HL-60 (cell line): ENCODE measurements at places on chromosomes 4 and X.

DNA sequence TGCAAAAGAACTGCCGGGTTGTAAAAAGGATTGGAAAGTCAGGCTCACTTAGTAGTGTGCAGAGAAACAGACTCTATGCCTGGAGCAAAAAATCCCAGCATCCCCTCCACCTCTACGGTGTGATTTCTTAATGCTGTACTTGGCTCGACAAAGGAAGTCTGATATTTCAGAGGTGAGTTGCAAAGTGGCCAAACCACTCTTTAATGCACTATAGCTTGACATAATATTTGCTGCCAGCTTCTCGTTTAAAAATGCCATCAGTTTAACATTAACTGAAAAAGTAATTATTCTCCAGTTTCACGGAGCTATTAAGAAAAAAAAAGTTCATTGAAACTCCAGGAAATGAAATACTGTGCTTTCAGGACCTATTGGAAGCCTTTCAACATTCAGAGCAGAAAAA, 448.3 kb upstream of the ZFP42 start:
- DNase-seq = no peak

DNA sequence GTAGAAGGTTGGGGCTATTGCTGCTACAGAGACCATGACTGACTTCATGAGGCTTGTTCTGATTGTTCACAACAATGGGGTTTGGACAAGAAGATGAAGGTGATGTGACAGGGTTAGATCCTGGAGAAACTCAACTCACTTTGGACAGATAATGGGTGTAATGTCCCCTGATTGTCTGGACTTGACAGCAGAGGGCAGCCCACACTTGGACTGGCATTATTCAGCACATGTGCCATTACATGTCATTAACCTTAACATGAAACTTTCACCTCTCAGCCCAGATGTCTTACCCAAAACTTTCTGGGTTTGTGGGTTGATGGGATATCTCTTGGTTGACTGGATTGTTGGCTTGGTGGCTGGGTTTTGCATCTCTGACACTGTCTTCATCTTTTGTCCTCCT, 101.5 kb downstream of the MXRA5 start:
- DNase-seq = no peak

- DNase-seq = no peak
Observed at GRCh38 chr4:95465010-95465409, 83.8 kb downstream of the UNC5C start.

DNA sequence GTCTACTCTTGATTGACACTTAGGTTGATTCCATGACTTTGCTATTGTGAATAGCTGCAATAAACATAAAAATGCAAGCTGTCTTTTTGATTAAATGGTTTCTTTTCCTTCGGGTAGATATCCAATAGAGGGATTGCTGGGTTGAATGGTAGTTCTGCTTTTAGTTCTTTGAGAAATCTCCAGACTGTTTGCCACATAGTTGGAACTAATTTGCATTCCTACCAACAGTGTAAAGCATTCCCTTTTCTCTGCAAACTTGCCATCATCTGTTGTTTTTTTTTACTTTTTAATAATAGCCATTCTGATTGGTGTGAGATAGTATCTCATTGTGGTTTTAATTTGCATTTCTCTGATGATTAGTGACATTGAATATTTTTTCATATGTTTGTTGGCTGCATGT, 122.2 kb upstream of the PRKG2 start:
- DNase-seq = no peak

DNA sequence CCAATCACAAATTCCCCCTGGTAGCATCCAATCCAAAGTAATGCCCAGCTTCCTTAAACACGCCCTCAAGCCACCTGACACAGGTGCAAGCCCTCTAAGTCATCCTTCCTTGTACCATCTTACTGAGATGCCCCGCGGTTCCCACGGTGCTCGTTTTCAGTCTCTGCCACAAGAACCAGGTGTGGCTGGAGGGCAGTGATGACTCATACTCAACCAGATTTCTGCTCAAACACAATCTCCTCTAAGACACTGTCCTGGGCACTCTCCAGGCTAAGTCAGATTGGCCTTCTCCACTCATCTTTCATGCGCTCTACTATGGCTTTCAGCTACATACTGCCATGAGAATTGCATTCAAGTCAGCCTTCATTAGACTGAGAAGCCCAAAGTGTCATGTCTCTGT, 3.5 kb downstream of the SH3KBP1 start:
- DNase-seq = no peak

GRCh38 chr4:8163436-8164193, 5.0 kb upstream of the ABLIM2 start:
- no peak for DNase-seq

DNA sequence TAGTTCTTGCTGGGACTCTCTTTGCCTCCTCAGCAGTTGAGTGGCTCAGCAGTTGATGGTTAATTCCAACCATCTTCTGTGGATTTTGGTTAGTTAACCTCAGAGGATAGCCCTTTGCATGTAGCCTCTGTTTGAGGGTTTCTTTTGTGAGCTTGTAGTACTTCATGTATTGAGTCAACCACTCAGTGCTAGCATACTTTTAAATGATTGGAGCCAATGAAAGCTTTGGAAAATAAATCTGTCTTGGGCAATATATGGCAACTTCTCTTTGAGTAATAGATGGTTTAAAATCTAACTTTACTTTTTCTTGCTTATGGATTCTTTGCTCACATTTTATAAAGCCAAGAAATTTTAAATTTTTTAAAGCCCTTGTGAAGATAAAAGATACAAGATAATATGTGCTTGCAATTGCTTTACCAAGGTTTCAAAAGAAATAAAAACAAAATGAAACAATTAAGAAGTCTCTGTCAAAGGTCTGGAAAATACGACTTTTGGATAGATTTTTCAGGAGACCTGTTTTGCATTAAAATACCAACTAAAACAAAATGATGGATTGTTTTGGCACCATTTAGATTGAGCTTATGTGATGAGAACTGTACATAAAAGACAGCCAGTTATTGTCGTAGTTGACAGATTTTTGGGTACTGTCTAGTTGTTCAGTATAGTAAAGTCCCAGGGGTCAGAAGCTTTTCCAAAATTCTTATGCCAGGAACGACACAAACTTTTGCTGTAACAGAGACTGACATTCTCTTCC, 181.9 kb downstream of the SPRY1 start:
- no peak for DNase-seq

DNA sequence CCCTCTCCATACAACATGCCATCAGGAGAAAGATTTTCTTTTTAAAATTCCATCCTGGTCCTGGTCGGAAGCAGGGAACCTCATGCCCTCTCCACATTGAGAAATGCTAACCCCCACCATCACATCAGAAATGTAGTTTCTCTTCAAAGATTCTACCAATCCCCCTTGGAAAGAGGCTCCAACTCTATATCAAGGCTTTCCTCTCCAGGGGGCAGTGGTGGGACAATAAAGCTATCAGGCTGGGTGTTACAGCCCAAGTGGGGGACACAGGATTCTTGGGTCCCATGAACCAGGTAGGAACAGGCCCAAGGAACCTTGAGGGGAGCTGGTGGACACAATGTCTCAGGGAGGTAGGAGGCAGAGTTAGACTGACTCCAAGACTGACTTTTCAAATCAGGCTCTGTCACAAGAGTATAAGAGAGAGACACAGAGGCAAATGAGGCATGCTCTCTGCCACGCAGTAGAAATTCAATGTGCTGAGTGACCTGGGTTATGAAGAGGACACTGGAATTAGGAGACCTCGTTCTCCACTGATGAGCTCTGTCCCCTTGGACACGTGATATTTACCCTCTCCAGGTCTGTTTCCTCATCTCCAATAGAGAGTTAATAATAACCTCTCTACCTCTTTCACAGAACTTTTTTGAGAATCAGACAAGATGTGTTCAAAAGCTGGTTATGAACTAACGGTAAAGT, 4.5 kb downstream of the GJB1 start:
- DNase-seq = no peak

- DNase-seq = no peak
Observed at GRCh38 chr4:107896646-107897045, 34.7 kb upstream of the CYP2U1 start.

GRCh38 chrX:31209005-31209628, 137.3 kb upstream of the FTHL17 start:
- no peak for DNase-seq

DNA sequence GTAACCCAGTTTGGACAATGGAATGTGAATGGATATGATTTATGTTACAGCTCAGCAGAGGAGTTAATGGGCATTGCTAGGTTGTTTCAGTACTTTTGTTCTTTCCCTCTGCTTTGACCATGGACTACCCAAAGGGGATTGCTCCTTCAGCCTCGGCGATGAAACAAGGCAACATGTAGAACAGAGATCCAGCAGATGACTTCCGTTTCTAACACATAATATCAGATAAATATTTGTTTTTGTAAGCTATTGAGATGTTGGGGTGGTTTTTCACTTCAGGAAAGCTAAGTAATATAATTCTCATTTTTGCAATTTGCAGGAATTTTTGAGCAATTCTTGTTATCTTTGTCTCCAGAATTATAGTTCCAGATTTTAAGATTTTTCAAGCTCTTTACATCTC, 934.6 kb upstream of the GRID2 start:
- DNase-seq = no peak

- DNase-seq = no peak
Observed at GRCh38 chr4:7111441-7111840, 43.6 kb upstream of the GRPEL1 start.

DNA sequence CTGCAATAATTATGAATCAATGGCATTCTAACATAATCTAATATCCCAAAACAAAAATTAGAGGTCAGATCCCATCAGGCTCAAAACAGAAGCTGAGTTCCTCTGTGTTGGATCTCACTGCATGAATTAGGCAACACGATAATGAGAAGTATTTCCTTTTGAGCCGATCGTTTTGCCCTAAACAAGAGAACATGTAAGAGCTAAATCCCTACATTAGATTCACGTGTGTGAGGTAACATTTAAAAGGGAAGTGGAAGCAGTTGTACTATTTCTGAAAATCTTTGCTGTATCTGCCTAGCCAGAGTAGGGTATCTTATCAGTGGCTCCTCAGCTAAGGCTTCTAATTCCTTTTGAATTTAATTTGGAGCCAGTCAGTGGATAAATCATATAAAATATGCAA, 115.6 kb downstream of the C4orf51 start:
- DNase-seq = no peak

DNA sequence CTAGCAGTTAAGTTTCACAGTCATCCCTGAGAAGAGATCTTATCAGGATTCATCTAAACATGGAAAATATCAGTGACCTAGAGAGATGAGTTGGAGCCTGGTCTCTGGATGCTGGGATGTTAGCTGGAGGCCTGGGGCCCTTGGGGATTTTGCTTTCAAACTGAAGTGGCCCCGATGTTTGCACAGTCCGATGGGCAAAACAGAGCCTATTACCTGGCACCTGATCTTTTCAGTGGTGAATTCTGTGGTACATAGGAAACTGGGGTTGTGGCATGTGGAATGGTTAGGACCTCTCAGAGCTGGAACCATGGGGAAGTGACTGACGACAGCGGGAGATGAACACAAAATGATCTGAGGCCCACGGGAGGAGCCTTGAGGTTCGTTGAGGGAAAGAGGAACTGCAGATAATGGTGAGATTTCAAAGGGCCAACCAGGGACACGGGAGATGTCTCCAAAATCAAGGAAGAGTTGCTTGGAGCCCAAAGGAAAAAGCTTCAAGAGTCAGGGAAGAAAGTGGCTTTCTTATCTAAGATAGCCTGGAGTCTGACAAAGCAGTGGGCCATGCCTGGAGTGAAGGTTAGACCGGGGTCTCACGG, 17.8 kb upstream of the TENM3 start:
- DNase-seq = no peak

DNA sequence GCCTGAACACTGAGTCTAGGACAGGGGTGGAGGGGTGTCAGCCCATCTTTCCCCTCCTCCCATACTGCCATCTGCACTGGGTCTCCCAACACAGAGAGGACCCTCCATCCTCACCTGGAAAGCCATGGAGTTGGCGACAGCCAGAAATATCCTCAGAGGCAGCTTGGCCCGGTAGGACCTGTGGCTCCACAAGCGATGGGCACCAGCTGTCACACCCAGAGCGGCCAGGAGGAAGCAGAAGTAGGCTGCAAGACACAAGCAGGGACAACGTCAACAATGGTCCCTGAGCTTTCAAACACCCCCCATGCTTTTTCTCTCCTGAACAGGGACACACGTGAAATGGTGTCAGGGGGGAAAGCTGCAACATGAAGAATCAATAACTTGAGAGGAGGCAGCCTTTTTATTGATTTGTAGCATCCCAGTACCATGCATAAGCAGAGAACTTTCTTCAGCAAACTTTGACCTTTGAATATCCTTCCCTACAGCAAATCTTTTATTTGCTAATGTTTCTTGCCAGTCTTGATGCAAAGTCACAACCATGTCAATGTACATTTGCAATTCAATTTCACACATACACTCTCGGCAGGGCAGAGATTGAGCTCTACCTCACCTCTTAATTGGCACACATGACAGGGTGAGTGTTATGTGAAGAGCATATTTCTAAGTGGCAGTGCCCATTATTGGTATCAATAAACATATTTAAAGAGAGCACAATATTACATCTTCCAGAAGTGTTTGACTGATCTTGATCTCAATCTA, 93.2 kb downstream of the SCD5 start:
- no peak for DNase-seq

- DNase-seq = no peak
Observed at GRCh38 chrX:10512258-10512657, 108.1 kb downstream of the MID1 start.

- DNase-seq = no peak
Observed at GRCh38 chrX:121160987-121161386, 113.6 kb downstream of the GLUD2 start.

- DNase-seq = no peak
Observed at GRCh38 chr4:147814376-147814775, 82.5 kb downstream of the ARHGAP10 start.

- no peak for DNase-seq
Observed at GRCh38 chr4:169238445-169238844, 32.3 kb downstream of the SH3RF1 start.

DNA sequence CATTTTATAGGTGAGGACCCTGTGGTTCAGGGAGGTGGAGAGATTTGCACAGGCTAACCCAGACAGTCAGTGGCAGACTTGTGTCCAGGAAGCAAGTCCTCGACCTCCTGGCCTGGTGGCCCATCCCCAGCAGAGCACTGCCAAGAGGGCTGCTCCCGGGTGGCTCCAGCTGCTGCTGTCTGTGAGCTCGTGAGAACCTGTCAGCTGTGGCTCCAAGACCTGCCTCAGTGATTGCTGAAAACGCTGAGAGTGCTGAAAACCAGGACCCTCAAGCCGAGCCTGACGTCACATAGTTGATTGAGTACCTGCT, 74.2 kb downstream of the RTL9 start:
- DNase-seq = no peak

DNA sequence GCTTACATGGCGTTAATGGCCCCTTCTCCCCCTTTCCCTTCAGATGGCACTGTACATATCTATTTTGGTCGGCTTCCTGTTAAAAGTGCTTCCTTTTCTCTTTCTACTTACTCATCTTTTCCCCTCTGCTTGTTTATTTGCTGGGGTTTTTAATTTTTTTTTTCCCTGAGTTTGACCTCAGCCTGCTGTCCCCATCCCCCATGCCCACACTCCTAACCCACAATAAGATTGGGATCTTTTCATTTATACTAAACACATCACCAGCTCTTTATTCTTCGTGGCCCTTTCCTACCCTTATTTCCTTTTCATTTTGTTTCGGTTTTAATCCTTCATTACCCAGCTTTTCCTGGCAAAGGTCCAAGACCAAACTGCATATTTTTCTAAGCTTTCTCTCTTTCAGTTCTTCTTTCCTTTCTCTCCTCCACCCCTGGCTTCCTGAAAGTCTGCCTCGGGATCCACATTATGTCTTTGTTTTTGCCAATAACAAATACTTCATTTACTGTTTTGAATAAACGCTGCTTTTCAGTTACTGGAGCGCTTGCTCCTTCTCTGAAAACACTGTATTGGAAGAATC, 152.0 kb upstream of the USP9X start:
- no peak for DNase-seq
